ENCODE measurements at places on chromosomes 1 and 21.

DNA sequence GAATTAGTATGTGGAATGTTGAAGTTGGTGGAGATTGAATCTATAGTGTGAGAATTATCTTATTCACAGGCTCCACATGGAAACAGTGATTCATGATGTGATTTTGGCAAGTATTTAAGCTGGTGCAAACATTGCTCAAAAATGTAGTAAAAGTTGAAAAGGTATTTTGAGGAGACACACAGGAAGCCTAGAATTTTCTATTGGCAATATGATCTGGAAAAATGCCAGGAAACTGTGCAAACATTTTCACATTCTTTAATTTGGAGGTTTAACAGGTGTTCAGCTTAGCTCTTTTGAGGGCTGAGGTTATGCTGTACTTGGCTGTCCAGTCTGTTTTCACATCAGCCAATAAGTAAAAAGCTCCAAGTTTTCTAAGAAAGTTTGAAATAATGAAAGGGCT lies 327.3 kb downstream of the RWDD3 start:
- DNase-seq = no peak

- DNase-seq = no peak
These were observed 127.1 kb upstream of the CACYBP start for GRCh38 chr1:174872615-174873058.

GRCh38 chr1:7993593-7994479 lies 32.3 kb downstream of the ERRFI1 start:
- DNase-seq = no peak

DNA sequence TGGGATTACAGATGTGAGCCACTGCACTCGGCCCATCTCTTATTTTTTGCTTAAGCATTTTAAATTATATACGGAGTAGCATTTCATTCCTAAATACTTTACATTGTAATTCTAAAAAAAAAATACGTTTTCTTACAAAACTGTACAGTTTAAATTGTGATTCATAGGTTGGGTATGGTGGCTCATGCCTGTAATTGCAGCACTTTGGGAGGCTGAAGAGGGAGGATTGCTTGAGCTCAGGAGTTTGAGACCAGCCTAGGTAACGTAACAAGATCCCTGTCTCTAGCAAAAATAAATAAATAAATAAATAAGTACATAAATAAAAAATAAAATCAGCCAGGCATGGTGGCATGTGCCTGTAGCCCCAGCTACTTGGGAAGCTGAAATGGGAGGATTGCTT lies 24.6 kb downstream of the TBCE start:
- no peak for DNase-seq

Data from neuronal stem cell (in vitro differentiated cells).